Activated naive CD8-positive, alpha-beta T cell treated with anti-CD3 and anti-CD28 coated beads, Interleukin-2, amount 50 U/mL, for 24 hours (primary cell): ENCODE measurements at places on chromosomes 13 and 19.
A peak's percentile ranks its signal among the peaks of the same experiment; 100 is the strongest.

DNA sequence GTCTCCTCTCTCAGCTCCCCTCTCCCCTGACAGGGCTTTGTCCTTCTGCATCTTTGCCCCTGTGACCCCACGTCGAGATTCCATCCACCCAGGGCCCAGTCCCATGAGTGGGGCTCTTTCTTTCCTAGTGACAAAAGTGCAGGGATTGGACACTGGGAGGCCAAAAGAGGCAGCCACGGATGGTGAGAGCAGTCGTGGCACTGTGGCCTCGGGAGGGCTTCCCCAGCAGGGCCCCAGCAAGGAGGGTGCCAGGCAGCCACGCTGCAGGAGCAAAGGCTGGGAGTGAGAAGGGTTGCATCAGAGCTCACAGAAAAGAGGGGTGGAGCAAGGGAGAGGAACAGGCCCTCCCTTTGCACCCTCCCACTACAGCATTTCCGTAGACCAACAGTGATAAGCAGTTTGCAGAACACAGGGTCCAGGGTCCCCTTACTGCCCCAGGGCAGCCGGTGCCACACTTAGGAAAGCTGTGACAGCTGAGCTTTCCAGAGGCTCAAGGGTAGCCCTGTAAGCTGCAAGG lies 4.9 kb downstream of the ZSCAN1 start:
- peaks cover 20% of the 10 kb centered on the region for H3K27me3 ChIP-seq
- no peak overlapping the region for H3K4me3 ChIP-seq
- no peak for DNase-seq
- peaks cover 29% of the 10 kb centered on the region for H3K36me3 ChIP-seq
- no peak overlapping the region for H3K27ac ChIP-seq

DNA sequence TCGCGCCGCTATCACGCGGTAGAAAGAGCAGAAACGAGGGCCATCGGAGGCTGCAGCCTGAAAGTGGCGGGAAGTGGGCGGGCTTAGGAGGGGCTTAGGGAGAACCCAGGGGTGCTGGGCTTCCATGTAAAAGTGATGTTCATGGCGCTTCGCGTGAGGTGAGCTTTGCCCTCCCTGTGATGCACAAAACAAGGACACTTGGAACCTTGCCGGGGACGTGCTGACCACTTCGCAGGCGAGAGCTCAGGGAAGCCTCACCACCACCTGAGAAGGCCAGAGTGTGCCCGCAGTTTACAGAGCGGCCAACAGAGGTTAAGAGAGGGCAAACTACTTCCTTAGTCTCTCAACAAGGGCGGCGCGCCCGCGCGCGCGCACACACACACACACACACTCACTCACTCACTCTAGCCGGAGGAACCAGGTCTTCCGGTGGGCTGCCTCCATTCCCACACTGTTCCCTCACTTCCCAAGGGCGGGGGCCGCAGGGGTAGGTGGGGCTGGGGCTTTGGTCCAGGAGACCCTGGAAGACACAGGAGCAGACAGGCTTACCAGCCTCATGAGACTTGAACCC lies 651 bp downstream of the GAPDHS start:
- H3K27ac ChIP-seq, result no peak overlapping the region
- H3K4me3 ChIP-seq, result peak overlapping the region; percentile 46
- peaks cover 15% of the 10 kb centered on the region for H3K27me3 ChIP-seq
- peaks cover 13% of the 10 kb centered on the region for H3K4me1 ChIP-seq
- H3K36me3 ChIP-seq, result no peaks in the 10 kb centered on the region
- DNase-seq, result peak; percentile 31

- no peaks in the 10 kb centered on the region for H3K27me3 ChIP-seq
- peak overlapping the region; percentile 44 for H3K27ac ChIP-seq
- H3K4me1 ChIP-seq, result peaks cover 21% of the 10 kb centered on the region
- no peak for DNase-seq
Observed at GRCh38 chr19:32709032-32709431, 10.5 kb upstream of the TDRD12 start.

- DNase-seq, result no peak
- H3K27me3 ChIP-seq, result peaks cover 3% of the 10 kb centered on the region
- H3K4me3 ChIP-seq, result no peak overlapping the region
- no peak overlapping the region for H3K27ac ChIP-seq
- peaks cover 40% of the 10 kb centered on the region for H3K4me1 ChIP-seq
Observed at GRCh38 chr19:29610213-29610573, 4.1 kb downstream of the POP4 start.

- H3K27ac ChIP-seq, result no peak overlapping the region
- H3K36me3 ChIP-seq, result no peaks in the 10 kb centered on the region
- H3K4me3 ChIP-seq, result no peak overlapping the region
- no peaks in the 10 kb centered on the region for H3K4me1 ChIP-seq
Observed at GRCh38 chr13:35818633-35819067, 312.5 kb downstream of the DCLK1 start.

GRCh38 chr13:100646030-100646673 lies 28.4 kb downstream of the TMTC4 start:
- H3K27ac ChIP-seq, result no peak overlapping the region
- peaks cover 9% of the 10 kb centered on the region for H3K36me3 ChIP-seq
- DNase-seq, result no peak
- no peak overlapping the region for H3K4me3 ChIP-seq

DNA sequence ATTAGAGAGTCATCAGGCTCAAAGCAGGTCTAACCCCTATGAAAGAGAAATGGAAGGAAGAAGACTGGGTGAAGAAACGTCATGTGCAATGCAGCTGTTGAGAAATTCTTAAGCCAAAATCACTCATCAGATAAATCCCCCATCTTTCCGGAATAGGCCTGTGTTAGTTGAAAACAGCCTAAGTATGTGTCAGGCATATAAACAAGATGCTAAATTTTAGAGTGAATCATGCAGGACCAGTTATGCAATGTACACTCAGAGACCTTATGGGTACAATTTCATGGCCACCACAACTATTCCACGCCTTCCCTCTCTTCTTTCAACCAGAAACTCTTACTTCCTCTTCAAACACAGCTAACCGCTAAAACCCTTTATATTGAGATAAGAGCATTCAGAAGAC lies 717.7 kb upstream of the ATXN8OS start:
- H3K27ac ChIP-seq, result no peak overlapping the region
- no peaks in the 10 kb centered on the region for H3K27me3 ChIP-seq
- H3K36me3 ChIP-seq, result no peaks in the 10 kb centered on the region
- no peak overlapping the region for H3K4me3 ChIP-seq
- no peak for DNase-seq

GRCh38 chr13:93818345-93818744 lies 591.7 kb downstream of the GPC6 start:
- DNase-seq, result no peak
- no peaks in the 10 kb centered on the region for H3K36me3 ChIP-seq
- no peaks in the 10 kb centered on the region for H3K4me1 ChIP-seq
- H3K4me3 ChIP-seq, result no peak overlapping the region
- no peak overlapping the region for H3K27ac ChIP-seq

- no peak for DNase-seq
- H3K4me3 ChIP-seq, result peak overlapping the region; percentile 7
- H3K4me1 ChIP-seq, result peaks cover 44% of the 10 kb centered on the region
- peak overlapping the region; percentile 65 for H3K27ac ChIP-seq
Observed at GRCh38 chr19:34224996-34225658, 29.2 kb upstream of the GARRE1 start.

DNA sequence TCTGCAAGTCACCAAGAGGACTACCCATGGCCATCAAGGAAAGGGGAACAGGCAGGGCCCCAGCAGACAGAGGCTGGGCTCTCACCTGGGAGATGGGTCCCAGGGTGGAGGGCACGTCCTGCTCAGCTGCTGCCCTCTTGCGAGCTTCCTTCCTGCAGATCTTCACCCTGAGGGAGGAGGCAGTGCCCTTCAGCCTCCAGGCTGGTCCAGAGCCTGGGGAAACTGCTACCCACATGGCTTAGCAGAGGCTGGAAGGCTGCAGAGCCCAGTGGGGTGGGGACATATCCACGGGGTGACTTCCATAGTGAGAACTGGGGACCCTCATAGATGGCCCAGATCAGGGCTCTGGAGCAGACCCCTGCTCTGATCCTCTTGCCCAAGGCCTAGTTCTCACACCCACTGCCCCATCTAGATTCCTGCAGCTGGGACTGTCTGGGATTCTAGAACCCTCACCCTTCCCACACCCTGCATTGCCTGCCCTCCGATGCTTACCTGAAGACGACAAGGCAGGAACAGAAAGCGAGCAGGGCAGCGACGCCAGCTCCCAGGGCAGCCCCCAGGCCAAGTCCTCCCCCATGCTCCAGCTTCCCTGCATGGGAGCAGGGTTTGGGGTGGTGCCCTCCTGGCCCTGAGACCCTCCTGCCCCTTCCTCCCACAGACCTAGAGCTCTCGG lies 9.0 kb downstream of the SIGLEC11 start:
- peaks cover 2% of the 10 kb centered on the region for H3K27me3 ChIP-seq
- H3K27ac ChIP-seq, result no peak overlapping the region
- no peak for DNase-seq
- no peaks in the 10 kb centered on the region for H3K36me3 ChIP-seq
- H3K4me3 ChIP-seq, result no peak overlapping the region
- H3K4me1 ChIP-seq, result peaks cover 1% of the 10 kb centered on the region
